ENCODE measurements at places on chromosomes 6 and 20.
A peak's percentile ranks its signal among the peaks of the same experiment; 100 is the strongest.

GRCh38 chr6:129871221-129871620 is 10.1 kb upstream of the TMEM244 start:
- DNase-seq, result no peak

DNA sequence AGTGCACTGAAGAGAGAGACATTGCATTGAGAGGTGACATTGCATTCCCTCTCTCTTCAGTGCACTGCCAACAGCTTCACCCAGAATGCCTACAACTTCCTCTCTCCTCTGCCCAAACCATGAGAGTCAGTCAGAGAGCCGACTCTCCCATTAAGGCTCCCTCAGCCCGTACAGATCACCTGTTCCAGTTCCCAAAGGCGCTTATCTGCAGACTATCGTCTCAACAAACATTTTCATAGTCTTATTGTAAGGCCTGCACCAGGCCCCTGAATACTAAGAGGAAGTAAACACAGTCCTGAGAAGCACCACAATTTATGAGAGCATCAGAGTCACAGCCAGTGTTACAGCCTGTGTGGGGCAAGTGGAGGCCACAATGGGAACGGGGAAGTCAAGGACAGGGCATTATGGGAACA is 53.7 kb downstream of the GFOD1 start:
- DNase-seq, result no peak

DNA sequence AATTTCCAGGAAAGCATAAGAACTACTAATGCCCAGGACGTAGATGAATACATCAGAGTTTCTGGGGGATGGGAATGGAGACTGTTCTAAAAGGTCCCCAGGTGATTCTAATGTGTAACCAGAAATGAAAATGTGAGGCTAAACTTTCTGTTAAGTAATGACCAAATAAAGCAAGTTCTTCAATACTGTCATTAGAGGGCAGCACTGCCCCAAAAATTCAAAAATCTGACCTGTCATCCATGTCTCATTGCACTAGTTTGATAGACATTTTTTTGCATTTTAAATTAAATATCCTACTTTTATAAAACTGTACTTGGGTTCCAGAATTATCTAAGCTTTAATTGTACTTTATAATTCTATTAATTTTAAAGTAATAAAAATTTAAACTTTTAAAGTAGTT is 94.9 kb downstream of the RFX6 start:
- peak; percentile 26 for DNase-seq

GRCh38 chr6:41739041-41739440 is 3.6 kb upstream of the TFEB start:
- DNase-seq, result no peak

- DNase-seq, result no peak
Observed at GRCh38 chr6:445571-446417, 54.2 kb downstream of the IRF4 start.

- no peak for DNase-seq
Observed at GRCh38 chr6:129110690-129111343, 227.9 kb downstream of the LAMA2 start.

DNA sequence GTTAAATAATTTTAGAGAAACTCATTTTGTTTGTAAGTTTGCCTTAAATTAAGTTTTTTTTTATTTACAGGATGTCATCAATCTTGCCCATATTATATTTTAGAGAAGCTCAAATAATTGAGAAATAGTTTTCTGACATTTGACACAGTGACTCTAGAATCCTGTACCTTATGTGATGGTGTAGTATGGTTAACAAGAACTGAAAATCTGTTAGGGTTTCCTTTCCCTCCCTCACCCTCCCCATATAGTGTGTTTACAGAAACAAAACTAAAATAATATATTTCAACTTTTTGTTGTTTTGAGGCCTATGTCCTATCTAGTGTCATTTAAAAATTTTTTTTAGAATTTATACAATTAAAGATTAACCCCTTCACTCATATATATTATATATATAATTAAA is 91.8 kb downstream of the SESN1 start:
- no peak for DNase-seq

GRCh38 chr20:57603120-57603519 is 17.1 kb downstream of the ZBP1 start:
- no peak for DNase-seq

DNA sequence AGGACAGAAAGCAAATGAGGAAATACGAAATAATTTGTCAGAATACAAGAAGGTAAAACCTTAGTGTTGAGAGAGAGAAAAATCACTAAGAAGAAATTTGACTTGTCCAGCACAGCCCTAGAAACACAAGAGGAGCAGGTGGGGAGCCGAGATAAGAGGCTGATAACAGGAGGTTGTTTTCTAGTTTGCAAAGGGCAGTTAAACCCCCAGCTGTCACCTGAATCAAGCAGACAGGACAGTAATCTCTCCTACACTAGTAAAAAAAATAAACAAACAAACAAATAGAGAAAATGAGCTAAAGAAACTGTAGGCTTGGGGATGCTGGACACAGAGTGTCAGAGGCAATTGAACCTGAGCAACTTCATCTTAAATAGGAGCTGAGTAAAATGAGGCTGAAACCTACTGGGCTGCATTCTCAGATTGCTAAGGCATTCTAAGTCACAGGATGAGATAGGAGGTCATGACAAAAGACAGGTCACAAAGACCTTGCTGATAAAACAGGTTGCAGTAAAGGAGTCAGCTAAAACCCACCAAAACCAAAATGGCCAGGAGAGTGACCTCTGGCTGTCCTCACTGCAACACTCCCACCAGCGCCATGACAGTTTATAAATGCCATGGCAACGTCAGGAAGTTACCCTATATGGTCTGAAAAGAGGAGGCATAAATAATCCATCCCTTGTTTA is 40.4 kb downstream of the FAM184A start:
- no peak for DNase-seq
